ENCODE measurements at places on chromosomes 12 and 14. TPM values are rescaled to one million over a fixed set of nuclear protein-coding genes. Genes with fewer than 3 reads are reported as not detected.

GRCh38 chr12:110689281-110690126 is 589 bp upstream of the HVCN1 start:
- peak; percentile 37 for DNase-seq

GRCh38 chr12:128258866-128259555 is 8.0 kb upstream of the TMEM132C start:
- DNase-seq: no peak

- DNase-seq: peak; percentile 90
These were observed 87.7 kb downstream of the PTPRB start for GRCh38 chr12:70549340-70550179.

- DNase-seq: no peak
These were observed 28.0 kb upstream of the GXYLT1 start for GRCh38 chr12:42172441-42173210.

- DNase-seq: no peak
These were observed 32.3 kb upstream of the PTCSC3 start for GRCh38 chr14:36208690-36209278.

GRCh38 chr14:98122527-98122926 is 1149.5 kb downstream of the BCL11B start:
- no peak for DNase-seq

DNA sequence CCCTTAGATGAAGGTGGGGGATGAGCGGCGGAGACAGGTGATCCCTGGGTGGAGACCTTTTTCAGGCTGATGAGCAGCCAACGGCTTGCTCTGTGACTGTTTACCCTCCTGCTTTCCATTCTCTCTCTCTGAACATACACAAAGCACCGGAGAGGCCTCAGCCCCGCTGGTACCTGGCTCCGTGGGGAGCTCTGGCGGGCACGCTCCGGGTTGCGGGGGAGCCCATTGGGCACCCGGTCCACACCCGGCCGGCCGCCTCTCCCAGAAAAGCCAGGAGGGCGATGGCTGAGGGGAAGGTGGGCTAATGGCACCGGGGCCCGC is 545 bp downstream of the SMARCC2 start:
- DNase-seq: no peak

- DNase-seq: no peak
These were observed 12.7 kb downstream of the OLR1 start for GRCh38 chr12:10159280-10159679.

GRCh38 chr12:63897931-63898330 is 53.4 kb downstream of the SRGAP1 start:
- no peak for DNase-seq

- no peak for DNase-seq
These were observed 314.3 kb upstream of the TBX3 start for GRCh38 chr12:114998118-114998749.

- DNase-seq: no peak
These were observed 34.7 kb upstream of the PNMA1 start for GRCh38 chr14:73748858-73749357.

DNA sequence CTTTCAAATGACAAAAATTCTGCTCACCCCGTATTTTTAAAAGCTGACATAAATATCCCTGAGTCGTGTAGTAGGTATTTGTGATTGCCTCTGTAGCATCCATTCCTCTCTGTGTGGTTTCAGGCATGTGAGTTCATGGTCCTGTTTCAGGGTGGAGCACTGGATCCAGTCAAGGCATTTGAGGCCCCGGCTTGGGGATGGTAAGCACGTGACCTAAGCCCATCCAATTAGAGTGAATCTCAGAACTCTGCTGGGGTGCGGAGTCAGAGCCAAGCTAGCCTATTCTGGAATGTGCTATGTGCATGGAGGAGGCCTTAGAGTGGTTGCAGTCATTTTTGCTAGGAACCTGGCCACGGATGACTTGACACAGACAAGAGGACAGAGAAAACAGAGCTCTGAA is 4.3 kb upstream of the CSRP2 start:
- DNase-seq: peak; percentile 64

DNA sequence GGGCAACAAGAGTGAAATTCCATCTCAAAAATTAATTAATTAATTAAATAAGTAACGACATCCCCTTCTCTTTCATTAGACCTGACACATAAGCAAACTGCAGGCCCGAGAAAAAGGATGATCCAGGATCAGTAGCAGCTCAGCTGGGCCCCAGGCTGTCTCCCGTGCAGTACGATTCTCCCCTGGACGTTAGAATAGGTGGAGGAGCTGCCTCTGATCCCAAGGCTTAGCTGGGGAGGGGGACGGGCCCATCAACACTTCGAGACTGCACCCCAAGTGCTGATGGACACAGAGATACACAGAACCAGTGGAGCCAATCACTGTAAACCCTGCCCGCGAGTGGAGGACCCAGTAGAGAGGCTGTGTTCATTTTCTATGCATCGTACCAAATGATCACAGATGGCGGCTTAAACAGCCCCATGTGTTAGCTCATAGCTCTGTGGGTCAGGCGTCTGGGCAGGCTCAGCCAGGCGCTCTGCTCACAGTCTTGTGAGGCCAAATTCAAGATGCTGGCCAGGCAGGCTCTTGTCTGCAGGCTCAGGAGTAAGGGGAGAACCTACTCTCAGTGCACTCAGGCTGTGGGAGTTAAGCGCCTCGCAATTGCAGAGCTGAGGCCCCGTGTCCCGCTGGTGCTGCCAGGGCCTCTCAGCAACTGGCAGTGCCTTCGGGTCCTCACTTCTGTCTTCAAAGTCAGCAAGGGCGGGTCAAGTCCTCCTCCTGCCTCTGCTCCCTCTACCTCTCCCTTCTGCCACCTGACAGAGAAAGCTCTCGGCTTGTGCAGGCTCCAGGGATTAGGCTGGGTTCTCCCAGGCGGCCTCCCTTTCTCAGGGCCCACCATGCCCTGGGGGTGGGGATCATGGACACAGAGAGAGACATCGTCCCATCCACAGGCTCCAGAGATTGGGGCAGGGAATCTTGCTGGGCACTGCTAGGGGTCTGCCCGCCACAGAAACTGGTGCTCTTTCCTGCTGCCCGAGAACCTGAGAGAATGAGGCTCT is 26.4 kb downstream of the RIMBP2 start:
- DNase-seq: no peak

GRCh38 chr14:55599250-55599879 is 19.4 kb downstream of the KTN1 start:
- DNase-seq: no peak

GRCh38 chr14:100165376-100165775 is 5.9 kb upstream of the DEGS2 start:
- DNase-seq: no peak

- DNase-seq: no peak
These were observed at the start of gene KRT73 for GRCh38 chr12:52618216-52618615. Gene KRT73 (minus strand): TSS chr12:52618559. CDS start chr12:52618524, 35 bp downstream.

- no peak for DNase-seq
These were observed 96.2 kb upstream of the NAP1L1 start for GRCh38 chr12:76180401-76181277.

DNA sequence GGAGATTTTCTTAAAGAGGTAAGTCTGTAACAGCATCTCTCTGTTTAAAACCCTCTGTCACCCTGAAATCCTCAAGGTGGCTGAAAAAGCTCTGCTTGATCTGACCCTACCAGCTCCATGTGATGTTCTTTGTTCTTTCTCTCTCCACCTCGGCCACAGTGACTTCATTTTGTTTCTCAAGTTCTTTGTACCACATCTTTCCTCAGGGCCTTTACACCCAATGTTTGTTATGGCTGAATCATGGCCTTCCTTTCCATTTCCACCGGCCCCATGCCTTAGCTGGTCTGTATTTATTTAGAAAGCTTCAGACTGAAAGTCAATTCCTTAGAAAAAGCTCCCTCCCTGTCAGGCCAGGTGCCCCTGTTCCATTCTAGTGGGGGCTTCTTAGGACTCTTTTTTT is 431.2 kb downstream of the NAV3 start:
- peak; percentile 71 for DNase-seq

DNA sequence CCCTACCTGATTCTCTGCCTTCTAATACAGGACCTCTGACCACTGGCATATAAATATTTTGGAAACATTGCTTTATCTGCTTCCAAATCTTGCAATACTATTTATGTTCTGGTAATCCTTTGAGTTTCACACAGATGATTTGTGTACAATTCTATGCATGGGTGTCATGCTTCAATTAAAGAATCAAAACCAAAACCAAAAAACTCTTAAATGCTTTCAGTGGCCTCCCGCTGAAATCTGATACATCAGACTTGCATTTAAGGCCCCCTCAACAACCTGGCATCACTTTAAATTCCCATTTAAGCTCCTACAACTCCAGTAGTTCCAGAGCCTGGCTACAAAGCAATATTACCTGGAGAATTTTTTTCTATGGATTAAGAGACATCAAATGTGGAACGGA is 221.7 kb upstream of the NAV3 start:
- no peak for DNase-seq

- no peak for DNase-seq
These were observed 300.1 kb upstream of the FKBP4 start for GRCh38 chr12:2494486-2495192.

- DNase-seq: no peak
These were observed 26.4 kb downstream of the SETD3 start for GRCh38 chr14:99454246-99454645.

- no peak for DNase-seq
These were observed 70.4 kb downstream of the CAND1 start for GRCh38 chr12:67339530-67339929.

CDK2 gene
- 6.8 TPM for total RNA-seq

GRIN2B gene
- total RNA-seq: under 0.01 TPM

CFL2 gene
- total RNA-seq: 17.9 TPM

CLEC4A gene
- total RNA-seq: not detected

OASL gene
- 0.79 TPM for total RNA-seq

GALNT8 gene
- total RNA-seq: 0.13 TPM

ADAMTS20 gene
- not detected for total RNA-seq

FOXA1 gene
- total RNA-seq: 5.3 TPM

KRT83 gene
- not detected for total RNA-seq

SLC10A1 gene
- total RNA-seq: not detected

SMCO3 gene
- not detected for total RNA-seq

LRP1-AS gene
- not detected for total RNA-seq

XRCC3 gene
- total RNA-seq: 4.9 TPM

LMO3 gene
- total RNA-seq: 3.3 TPM

All from bronchial epithelial cell (primary cell).